Hematopoietic multipotent progenitor cell (in vitro differentiated cells): ENCODE measurements at places on chromosomes 16 and 17. TPM values are rescaled to one million over a fixed set of nuclear protein-coding genes. Genes with fewer than 3 reads are reported as not detected.

Gene DOC2A
- total RNA-seq = 1.1 TPM

GRCh38 chr17:28702752-28703150, 8.9 kb downstream of the PROCA1 start:
- DNase-seq = no peak

Gene SPATA32
- 0.27 TPM for total RNA-seq

Gene C17orf67
- total RNA-seq = 2.4 TPM

DNA sequence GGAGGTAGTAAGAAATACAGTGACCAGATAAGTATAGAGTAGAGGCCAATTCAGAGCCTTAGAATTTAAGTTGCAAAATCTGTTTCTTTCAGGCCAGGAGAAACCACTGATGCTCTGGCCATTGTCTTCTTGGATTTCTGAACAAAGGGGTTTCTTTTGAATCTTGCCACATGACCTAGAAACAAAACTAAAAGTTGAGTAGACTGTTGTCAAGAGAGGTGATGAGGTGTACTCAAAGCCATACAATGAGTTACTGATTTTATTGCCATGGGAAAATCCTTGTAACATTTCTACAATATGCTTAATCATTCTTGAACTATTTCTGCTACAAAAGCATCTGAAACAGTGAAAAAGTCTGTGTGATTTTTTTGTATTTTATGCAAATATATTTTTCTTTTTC, 881.3 kb downstream of the CDH11 start:
- no peak for DNase-seq

DNA sequence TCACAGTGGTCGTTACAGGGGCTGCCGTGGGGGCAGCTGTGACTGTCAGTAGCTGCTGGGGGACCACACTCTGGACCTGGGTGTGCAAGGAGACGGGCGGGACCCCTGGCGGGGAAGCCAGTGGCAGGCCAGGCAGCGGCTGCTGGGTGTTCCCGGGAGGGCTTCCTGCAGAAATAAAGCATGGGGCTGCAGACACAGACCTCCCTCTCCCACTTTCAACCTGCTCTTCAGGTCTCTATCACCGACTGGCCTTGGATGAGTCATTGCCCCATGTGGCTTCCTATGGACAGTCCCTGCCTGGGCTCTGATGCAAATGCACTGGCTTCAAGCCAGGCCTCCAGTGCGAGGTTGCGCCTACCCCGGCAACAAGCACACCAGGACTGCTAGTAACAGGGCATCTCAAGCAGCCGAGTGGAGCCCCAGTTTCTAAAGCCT, 17.2 kb downstream of the SREBF1 start:
- DNase-seq = peak; percentile 68

Gene CETP
- total RNA-seq = 2.2 TPM

DNA sequence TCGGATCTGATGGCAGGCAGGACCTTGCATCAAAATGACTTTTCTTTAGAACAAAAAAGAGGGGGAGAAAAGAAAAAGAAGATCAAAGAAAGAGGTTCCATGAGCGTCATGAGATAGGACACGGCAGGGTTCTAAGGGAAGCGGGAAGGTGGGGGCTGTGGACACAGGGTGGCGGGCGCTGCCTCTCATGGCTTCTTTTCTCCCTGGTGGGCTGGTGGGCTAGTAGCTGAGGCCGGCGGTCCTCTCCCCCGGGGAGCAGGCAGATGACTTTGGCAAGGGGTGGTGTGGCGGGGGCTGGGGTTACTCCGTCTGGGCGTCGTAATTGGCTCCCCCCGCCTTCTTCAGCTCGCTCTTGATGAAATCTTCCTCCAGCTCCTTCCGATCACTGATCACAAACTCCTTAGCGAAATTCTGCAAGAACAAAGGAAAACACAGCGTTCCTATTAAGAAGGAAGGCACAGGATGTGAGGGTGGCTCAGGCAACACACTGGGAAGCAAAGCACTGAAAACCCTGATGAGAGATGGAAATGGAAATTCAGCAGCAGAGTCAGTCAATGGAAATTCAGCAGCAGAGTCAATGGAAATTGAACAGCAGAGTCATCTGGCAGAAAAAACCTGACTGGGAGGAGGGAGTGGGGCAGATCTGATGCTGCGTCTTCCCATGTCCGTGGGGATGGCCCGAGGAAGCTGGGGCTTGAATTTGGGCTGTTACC, 51.2 kb downstream of the COTL1 start:
- DNase-seq = no peak

Gene TP53TG3B
- not detected for total RNA-seq

Gene ZNF19
- total RNA-seq = 3.5 TPM

- DNase-seq = no peak
Observed at GRCh38 chr16:19446300-19446846, 28.7 kb downstream of the TMC5 start.

DNA sequence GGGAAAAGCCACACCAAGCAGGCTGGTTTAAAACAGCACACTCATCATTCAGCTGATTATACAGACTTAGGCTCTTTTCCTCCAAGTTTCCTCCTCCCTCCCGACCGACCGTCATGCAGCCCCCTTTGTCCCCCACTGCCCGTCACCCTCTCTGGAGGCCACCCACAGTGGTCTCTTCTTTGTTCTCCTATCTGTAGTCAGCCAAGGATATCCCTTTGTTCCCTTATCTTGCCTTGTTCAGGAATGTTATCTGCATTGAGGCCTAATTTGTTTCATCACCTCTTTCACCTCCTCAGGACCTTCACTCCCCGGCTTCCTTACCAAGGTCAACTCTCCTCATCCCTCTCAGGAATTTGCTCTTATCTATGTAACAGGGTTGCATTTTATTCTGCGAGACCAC, 186.4 kb upstream of the CDH13 start:
- DNase-seq = no peak
